Aorta (tissue), 5 donors: ENCODE measurements at places on chromosomes 13 and 19. TPM values are rescaled to one million over a fixed set of nuclear protein-coding genes. Genes with fewer than 3 reads are reported as not detected.

DNA sequence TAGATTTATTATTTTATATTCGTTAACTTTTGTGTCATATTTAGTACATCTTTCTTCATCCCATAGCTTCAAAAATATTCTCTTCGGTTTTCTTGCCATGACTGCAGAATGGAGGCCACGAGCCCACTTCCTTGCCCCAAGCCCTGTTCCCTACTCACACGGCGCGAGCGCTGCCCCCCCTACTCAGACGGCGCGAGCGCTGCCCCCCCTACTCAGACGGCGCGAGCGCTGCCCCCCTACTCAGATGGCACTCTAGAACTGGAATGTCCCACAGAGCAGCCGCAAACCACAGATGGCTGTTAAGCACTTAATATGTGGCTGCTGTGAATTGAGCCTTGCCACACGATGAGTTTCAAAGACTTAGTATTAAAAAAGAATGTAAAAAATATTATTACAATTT, 102.2 kb upstream of the PEG3 start:
- no peak overlapping the region for H3K4me3 ChIP-seq
- H3K27ac ChIP-seq, result no peak overlapping the region
- no peaks in the 10 kb centered on the region for H3K4me1 ChIP-seq
- H3K27me3 ChIP-seq, result no peaks in the 10 kb centered on the region
- DNase-seq, result peak; percentile 87

DNA sequence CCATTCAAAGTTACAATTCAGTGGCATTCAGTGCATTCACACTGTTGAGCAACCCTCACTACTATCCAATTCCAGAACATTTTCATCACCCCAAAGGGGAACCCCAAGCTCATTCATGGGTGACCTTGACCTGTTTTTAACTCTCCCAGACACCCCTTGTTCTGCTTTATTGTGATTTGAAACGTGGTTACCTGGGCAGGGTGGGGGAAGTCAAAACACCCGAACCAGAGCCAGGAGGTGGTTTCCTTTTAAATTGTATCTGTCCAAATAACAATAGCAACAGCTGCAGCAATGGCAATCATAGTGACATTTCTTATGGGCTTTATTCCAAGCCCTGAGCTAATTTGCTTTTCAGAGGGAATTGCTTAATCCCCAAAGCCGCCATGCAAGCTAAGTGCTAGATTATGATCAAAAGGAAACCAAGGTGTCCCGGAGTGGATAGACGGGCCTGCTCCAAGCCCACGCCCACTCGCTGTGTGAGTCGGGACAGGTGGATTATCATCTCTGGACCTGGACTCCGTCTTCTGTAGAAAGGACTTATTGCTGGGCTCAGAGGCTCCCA, 6.1 kb downstream of the PTGIR start:
- DNase-seq, result no peak
- no peaks in the 10 kb centered on the region for H3K36me3 ChIP-seq
- no peak overlapping the region for H3K27ac ChIP-seq
- no peak overlapping the region for H3K4me3 ChIP-seq
- H3K4me1 ChIP-seq, result no peaks in the 10 kb centered on the region
- H3K27me3 ChIP-seq, result no peaks in the 10 kb centered on the region

DNA sequence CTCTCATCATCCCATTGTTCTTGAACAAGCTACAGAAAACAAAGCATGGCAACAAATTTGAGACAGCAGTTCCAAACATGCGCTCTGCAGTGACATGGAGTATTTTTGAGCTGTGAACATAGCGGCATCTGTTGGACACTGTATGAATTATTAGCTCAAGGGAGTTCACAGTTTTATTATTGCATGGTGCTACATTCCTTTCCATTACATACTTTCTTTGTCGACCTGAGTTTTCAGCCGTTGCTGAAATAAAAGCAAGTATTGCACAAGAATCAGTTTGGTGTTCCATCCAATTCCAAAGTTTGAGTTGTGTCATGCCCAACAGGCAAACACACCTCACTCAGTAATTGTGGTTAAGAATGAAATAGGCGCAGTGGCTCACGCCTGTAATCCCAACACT, 30.1 kb upstream of the METTL21C start:
- H3K27ac ChIP-seq, result no peak overlapping the region
- H3K4me1 ChIP-seq, result no peaks in the 10 kb centered on the region
- no peak for DNase-seq
- H3K4me3 ChIP-seq, result no peak overlapping the region
- no peaks in the 10 kb centered on the region for H3K36me3 ChIP-seq
- peaks cover 1% of the 10 kb centered on the region for H3K27me3 ChIP-seq

DNA sequence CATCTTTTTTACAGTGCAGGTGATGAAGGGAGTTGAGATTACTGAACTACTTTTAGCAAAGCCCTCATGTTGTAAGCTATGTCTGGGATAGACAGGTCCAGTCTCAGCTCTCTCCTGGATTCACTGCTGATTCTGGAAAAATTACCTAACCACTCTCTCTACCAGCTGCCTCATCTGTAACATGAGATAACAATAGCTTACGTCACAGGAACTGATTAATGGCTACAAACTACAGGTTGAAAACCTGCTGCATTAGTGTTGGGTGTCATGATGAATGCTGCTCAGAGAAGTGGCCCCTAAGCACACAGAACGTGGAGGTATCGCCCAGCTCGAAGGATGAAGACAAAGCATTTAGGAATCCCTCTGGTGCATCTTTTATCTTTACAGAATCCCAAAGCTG, 277.8 kb downstream of the ABCC4 start:
- DNase-seq, result no peak
- no peak overlapping the region for H3K4me3 ChIP-seq
- no peaks in the 10 kb centered on the region for H3K36me3 ChIP-seq
- no peaks in the 10 kb centered on the region for H3K4me1 ChIP-seq

The PSPN gene
- 1.0 TPM for total RNA-seq

The FLT3LG gene
- 17.6 TPM for total RNA-seq

The ZNF492 gene
- 0.51 TPM for total RNA-seq

- no peaks in the 10 kb centered on the region for H3K27me3 ChIP-seq
- no peaks in the 10 kb centered on the region for H3K4me1 ChIP-seq
- no peak for DNase-seq
- no peak overlapping the region for H3K4me3 ChIP-seq
- no peak overlapping the region for H3K27ac ChIP-seq
Observed at GRCh38 chr13:31930490-31930889, 101.1 kb upstream of the FRY start.

GRCh38 chr19:51122112-51122981, 2.4 kb upstream of the SIGLEC9 start:
- no peak overlapping the region for H3K27ac ChIP-seq
- H3K36me3 ChIP-seq, result no peaks in the 10 kb centered on the region
- no peaks in the 10 kb centered on the region for H3K27me3 ChIP-seq
- no peak overlapping the region for H3K4me3 ChIP-seq
